ENCODE measurements at places on chromosomes 3 and 15.

DNA sequence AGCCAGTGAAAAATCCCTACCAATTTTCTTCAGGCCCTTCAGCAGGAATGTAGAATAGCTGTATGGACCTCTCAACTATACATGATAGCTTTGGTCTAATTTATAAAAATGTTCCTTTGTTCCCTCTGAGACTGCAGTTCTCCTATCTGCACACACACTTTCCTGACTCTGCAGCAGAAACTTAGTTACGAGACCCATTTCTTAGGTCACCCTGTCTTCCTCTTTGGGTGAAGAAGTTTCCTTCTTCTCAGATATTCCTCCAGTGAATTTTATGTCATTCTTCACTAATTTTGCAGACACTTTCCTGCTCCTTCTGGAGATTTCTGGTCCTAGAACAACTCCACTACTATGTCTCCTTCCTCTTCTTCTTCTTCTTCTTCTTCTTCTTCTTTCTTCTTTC lies 42.6 kb downstream of the CD200R1L start:
- DNase-seq: no peak

DNA sequence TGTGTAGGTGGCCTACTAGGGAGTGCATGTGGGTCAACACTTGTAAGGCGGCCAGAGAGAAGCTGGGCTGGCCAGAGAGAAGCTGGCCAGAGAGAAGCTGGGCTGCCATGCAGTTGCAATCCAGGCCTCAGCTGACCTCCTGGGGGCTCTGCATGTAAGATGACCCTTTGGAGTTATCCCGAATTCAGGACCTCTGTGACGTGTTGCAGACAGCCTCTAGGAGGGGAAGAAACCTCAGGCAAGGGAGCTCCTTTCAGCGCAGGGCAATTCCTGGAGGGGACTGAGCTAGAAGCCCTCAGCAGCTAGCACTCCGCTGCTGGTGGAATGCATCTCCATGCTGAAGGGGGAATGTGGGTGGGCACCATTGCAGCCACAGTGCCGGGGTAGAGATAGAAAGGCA lies 15.8 kb upstream of the KBTBD12 start:
- no peak for DNase-seq

- DNase-seq: no peak
Measured at GRCh38 chr3:71885006-71885405, 100.1 kb upstream of the PROK2 start.

- DNase-seq: no peak
Measured at GRCh38 chr3:164332831-164333802, 745.2 kb downstream of the SI start.

DNA sequence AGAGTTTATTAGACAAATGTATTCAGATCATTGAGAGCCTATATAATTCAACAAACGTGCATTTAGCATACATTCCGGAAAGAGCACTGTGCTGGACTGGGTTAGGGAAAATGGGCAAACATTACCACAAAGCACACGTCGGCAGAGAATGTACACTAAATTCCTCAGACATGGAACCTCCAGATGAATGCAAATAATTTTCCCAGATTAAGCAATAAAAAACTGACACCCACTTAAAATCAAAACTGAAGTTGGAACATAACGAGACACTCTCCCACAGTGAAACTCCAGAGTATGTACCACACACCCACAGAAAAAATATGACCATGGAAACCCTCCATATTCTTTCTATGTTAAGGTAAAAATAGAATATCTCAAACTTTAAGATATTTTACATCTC lies 4.8 kb downstream of the SECISBP2L start:
- no peak for DNase-seq
